ENCODE measurements at places on chromosomes 3 and 15.

GRCh38 chr3:29346828-29347227 lies 66.0 kb downstream of the RBMS3 start:
- DNase-seq = no peak

GRCh38 chr3:24985668-24986067 lies 442.4 kb upstream of the RARB start:
- no peak for DNase-seq

DNA sequence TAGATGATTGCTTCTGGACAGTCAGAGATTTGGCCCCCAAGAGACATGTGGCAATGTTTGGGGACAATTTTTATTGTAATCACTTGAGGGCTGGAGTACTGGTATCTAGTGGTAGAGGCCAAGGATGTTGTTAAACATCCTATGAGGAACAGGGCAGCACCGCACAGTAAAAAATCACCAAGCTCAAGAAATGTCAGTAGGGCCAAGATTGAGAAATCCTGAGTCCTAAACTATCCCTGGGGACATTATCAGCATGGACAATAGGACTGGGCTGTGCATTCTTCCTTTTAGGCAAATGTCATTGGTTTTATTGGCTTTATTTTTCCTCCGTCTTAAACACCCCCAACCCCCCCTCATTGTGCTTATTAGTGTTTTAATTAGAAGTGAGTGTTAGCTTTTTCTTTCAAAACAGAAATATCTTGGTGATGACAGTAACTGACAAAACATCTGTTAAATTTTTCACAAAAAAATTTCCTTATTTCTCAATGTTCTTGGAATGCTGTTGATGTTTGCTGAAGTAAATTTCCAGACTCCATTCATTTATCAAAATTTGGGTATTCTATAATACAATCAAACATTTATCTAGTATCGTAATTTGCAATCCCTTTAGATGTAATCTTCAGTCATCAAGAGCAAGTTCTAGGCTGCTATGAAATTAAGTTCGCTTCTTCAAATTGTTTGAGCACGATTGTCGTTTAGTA lies 944.4 kb downstream of the VGLL3 start:
- DNase-seq = no peak

GRCh38 chr3:52121464-52121805 lies 32.8 kb downstream of the POC1A start:
- no peak for DNase-seq

GRCh38 chr3:126548556-126549466 lies 9.9 kb downstream of the C3orf22 start:
- DNase-seq = no peak

DNA sequence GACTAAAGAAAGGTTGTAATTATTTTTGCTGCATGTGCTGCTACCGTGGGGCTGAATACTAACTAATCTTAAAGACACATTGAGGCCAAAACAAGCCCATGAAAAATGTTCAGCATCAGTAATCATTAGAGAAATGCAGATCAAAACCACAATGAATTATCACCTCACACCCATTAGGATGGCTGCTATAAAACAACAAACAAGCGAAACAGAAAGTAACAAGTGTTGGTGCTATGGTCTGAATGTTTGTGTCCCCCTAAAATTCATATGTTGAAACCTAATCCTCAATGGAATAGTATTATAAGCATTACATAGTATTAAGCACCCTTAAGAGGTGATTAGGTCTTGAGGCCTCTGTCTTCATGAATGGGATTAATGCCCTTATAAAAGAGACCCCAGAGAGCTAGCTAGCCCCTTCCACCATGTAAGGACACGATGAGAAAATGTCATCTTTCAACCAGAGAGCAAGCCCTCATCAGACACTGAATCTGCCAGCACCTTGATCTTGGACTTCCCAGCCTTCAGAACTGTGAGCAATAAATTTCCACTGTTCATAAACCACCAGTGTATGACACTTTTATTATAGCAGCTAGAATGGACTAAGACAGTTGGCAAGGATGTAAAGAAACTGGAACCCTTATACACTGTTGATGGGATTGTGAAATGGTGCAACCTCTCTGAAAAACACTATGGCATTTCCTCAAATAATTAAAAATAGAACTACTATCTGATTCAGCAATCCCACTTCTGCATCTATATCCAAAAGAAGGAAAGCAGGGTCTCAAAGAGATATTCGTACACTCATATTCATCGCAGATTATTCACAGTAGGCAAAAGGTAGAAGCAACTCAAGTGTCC lies 76.1 kb downstream of the REC114 start:
- DNase-seq = no peak

DNA sequence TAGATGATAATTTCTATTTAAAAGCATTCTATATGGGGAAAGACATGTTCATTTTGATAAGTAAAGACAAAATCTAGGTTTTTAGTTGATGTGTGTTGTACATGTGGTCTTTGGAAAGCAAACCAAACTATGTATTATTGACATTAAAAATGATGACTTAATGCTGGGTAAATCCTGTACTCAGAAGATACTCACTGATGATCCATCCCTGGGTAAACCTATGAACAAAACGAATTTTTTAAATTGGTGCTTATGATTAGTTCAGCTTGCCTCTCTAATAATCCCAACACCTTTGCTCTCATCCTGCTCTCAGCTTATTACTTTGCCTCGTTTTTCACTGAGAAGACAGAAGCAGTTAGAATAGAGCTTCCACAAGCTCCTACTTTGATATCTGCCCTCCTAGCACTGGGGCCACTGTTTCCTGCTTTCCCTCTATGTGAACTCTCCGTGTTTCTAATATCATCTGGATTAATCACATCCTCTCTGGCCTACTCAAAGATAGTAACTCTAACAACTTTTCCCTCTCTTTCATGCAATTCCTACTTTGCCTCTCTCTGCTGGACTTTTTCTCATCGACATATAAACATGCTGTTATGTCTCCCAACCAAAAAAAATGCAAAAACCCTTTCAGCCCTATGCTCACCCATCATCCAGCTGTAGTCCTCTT lies 29.3 kb downstream of the RARRES1 start:
- no peak for DNase-seq

DNA sequence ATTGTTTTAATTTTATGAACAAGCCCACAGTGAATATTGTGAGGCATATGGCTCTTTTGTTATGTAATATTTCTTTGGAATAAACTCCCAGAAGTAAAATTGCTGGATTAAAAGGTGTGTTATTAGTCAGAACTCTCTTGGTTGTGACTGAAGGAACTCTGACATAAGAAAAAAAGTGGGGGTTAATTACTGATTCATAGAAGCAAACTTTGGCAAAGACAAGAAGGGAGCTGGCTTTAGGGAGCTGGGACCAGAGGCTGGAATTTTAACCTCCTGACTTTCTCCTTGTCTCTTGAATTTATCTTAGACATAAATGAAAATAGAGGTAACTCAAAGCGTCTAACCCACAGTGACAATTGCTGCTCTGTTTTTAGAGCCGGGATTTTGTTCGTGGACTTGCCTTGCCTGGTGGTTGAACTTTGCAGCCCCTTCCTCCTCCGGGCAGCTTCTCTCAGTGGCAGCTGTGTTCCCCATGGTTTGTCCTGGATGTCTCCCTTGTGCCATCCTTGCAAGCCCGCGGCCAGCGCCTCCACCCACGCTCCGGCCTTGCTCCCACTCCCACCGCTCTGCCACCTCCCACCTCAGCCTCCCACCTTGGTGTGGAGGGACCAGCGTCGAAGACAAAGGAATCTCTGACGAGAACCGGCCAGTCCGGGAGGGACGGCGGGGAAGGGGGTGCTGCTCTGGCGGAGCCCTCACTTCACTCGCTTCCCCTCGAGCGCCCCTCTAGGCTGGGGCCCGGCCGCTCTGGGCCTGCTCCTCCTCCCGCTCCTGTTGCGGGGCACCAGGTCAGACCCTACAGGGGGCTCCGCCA lies 28.0 kb downstream of the ARHGAP31 start:
- no peak for DNase-seq

- DNase-seq = no peak
Measured at GRCh38 chr15:47326410-47327333, 390.6 kb upstream of the SEMA6D start.

GRCh38 chr3:74329096-74329495 lies 285.4 kb downstream of the CNTN3 start:
- no peak for DNase-seq

GRCh38 chr3:57382933-57383332 lies 90.4 kb upstream of the ASB14 start:
- DNase-seq = no peak

GRCh38 chr15:93771196-93772030 lies 459.9 kb upstream of the MCTP2 start:
- no peak for DNase-seq

- DNase-seq = no peak
Measured at GRCh38 chr15:68371160-68371559, 60.8 kb downstream of the ITGA11 start.

- DNase-seq = no peak
Measured at GRCh38 chr3:149955449-149955848, 15.2 kb downstream of the PFN2 start.

- no peak for DNase-seq
Measured at GRCh38 chr15:68594533-68595259, 15.9 kb downstream of the CORO2B start.

GRCh38 chr3:133426721-133427120 lies 26.9 kb downstream of the BFSP2 start:
- no peak for DNase-seq

GRCh38 chr3:181859518-181859917 lies 147.8 kb downstream of the SOX2 start:
- DNase-seq = no peak

GRCh38 chr3:120040813-120041377 lies 53.4 kb downstream of the GSK3B start:
- no peak for DNase-seq

GRCh38 chr3:136232413-136232812 lies 17.7 kb upstream of the PCCB start:
- DNase-seq = no peak

DNA sequence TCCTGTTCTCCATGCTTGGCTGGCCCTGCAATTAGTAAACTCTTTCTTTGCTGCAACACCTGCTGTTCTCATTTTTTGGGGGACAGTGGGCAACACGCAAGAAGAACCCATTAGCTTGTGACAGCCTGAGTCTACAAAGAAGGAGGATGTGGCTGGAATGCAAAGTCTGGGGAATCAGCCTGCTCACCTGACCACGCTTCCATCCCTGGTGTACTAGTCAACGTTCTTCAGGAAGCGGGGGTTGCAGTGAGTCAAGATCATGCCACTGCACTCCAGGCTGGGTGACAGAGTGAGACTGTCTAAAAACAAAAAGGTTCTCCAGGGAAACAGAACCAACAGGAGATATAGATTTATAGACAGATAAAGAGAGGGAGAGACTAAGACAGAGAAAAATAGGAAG lies 27.7 kb upstream of the KBTBD12 start:
- DNase-seq = no peak

- no peak for DNase-seq
Measured at GRCh38 chr3:55796533-55796932, 309.4 kb upstream of the WNT5A start.

- no peak for DNase-seq
Measured at GRCh38 chr3:55012091-55012490, 84.2 kb upstream of the LRTM1 start.

GRCh38 chr3:117171124-117171523 lies 461.5 kb downstream of the TUSC7 start:
- DNase-seq = no peak

DNA sequence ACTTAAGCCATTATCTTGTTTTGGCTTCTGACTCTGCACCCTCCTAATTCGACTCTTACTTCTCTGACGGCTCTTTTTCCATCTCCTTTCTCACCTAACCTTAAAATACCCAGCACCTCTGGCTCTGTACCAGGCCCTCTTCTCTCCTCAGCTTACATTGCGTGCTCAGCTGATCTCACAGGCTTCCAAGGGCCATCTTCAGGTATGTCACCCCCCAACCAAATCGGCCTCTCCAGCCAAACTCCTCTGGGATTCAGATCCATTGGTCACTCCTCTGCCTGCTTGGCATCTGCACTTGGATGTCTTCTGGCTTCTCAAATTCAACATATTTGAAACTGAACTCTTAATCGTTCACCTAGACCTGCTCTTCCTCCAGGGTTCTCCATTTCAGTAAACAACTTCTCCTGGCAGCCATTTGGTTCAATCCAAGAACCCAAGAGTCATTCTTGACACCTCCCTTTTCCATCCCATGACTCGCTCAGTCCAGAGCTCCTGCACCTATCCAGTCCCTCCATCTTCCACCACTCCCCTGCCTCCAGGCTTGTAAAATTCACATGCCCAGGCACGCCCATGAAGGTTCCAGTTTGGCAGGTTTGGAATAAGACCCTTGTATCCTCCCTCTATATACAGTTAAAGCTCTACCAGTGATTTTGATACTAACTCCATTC lies 35.2 kb upstream of the SLC41A3 start:
- no peak for DNase-seq

GRCh38 chr3:25441234-25441856 lies 13.3 kb downstream of the RARB start:
- peak; percentile 8 for DNase-seq

GRCh38 chr15:51780636-51781035 lies 29.2 kb downstream of the TMOD2 start:
- DNase-seq = no peak

GRCh38 chr15:99399618-99400017 lies 148.3 kb downstream of the LRRC28 start:
- no peak for DNase-seq

GRCh38 chr3:185527364-185527763 lies 25.0 kb downstream of the LIPH start:
- no peak for DNase-seq

GRCh38 chr3:153084431-153084830 lies 77.6 kb upstream of the RAP2B start:
- no peak for DNase-seq

- DNase-seq = no peak
Measured at GRCh38 chr3:18249126-18249525, 176.0 kb downstream of the SATB1 start.

DNA sequence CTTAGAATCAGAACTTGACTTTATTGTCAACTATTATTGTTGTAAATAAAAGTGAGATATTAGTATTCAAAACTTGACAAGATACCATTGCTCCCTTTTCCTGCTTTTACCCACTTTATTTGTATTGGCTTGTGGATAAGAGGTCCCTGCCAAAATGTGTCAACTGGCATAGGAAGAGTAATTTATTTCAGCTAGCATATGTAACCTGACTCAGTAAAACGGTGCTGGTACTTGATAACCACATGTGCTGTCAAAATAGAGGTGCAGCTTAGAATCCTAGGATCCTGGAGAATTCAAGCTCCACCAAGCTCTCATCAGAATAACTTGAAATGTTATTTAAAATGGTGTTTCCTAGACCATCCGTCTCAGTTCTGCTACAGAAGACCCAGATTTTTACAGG lies 90.2 kb upstream of the TGFBR2 start:
- DNase-seq = no peak

DNA sequence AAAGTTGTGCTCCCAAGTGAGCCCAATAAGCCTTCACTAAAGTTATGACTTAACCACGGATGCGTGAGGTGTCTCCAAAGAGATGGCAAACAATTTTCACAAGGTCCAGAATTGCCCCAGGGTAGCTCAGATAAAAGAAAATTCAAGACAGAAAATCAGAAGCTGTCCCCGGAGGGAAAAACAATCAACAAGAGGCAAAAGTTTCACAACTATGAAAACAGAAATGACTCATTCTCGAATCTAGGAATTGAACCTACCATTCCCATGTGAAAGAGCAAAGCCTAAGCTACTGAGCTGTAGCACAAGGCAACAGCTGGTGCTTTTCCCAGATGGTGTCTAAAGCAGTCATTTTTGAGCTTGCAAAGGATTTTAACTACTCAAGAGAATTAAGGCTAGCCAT lies 33.5 kb upstream of the MKRN3 start:
- DNase-seq = no peak

GRCh38 chr3:183845608-183846288 lies 20.4 kb upstream of the MAP6D1 start:
- DNase-seq = no peak

- no peak for DNase-seq
Measured at GRCh38 chr3:123571264-123571972, 13.4 kb downstream of the HACD2 start.

- DNase-seq = no peak
Measured at GRCh38 chr3:152969557-152970300, 134.8 kb downstream of the P2RY1 start.

Measured in CD8-positive, alpha-beta T cell (primary cell).